Esophagus squamous epithelium (tissue), 5 donors: ENCODE measurements at places on chromosomes 5 and 9.

- DNase-seq, result no peak
- H3K4me1 ChIP-seq, result no peaks in the 10 kb centered on the region
- H3K4me3 ChIP-seq, result no peak overlapping the region
- H3K27me3 ChIP-seq, result no peaks in the 10 kb centered on the region
These were observed 61.9 kb upstream of the ITGA1 start for GRCh38 chr5:52725808-52726207.

DNA sequence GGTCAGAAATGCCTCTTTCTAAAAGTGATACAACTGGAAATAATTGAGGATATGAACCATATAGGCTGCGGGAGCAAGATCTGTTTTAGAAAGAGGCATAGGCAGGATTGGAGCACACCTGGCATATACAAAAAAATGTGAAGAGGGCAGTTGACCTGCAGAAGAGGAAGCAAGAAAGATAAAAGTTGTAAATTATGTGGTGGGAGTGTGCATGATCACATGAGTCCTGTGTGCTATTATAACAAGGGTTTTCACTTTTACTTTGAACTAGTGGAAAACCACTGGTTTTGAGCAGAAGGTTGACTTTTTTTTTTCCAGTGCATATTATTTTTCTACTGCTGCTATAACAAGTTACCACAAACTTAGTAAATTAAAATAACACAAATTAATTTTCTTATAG is 489.3 kb downstream of the ANXA1 start:
- H3K27ac ChIP-seq, result no peak overlapping the region
- no peak for DNase-seq
- H3K36me3 ChIP-seq, result no peaks in the 10 kb centered on the region

DNA sequence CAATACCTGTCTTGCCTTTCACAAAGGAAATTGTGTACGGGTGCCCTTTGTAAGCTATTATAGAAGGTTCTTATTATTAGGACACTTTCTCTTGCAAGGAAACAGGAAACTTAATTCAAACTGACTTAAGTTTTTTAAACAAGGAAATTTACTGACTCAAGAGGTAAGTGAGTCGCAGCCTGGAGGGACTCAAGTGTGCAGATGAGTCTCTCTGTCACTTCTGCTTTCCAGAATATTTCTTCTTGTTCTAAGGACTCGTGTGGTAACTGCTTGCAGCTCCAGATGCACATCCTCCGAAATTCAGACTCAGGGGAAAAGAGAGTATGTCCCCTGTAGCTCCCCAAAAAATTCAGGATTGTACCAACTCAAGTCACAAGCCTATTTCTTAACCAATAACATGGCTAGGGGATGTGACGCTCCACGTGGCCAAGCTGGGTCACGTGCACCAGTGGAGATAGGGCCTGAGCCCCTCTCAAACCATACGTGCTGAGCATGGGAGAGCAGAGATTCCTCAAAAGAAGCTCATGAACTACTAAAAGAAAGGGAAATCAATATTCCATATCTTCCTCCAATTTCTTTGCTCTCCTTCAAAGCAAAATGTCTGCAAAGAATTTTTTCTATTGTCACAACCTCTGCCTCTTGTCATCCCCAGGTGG is 49.2 kb upstream of the ERCC6L2 start:
- no peaks in the 10 kb centered on the region for H3K36me3 ChIP-seq
- H3K4me3 ChIP-seq, result no peak overlapping the region
- H3K27me3 ChIP-seq, result no peaks in the 10 kb centered on the region

DNA sequence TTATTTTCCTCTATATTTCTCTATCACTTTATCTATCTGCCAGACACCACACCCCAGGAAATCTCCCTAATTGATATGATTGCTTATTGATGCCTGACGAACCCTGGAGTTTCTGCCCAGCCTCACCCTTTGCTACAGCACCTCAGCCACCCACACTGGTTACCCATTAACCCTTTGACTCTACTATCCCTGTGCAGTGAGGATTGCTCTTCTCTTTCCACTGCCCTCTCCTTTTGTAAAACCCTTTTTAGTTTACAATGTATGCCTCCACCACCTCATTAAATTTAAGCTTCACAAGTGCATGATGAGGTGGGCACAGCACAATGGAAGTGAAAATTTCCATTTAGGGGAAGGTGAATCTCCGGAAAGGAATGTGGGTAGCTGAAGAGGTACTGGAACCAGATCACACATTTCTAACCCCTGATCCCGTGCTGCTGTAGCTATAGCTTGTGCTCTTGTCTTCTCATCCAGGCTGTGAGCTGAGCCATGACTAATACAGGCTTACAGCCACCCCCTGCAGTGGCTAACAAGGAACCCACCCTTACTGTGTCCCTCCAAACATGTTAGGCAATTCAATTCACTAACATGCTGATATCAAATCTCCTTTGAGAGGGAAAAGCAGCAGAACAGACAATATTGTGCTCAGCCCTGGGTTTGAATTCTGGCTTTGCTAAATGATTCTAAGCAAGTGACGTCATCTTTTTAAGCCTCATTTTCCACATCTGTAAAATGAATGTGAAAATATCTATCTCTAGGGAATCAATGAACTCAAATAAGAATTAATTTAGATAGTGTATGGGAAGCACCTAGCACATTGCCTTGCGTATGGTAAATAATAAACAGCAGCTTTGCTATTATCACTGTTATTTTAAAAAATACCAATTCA is 186.9 kb upstream of the TRIM32 start:
- H3K4me3 ChIP-seq, result no peak overlapping the region
- DNase-seq, result no peak
- no peaks in the 10 kb centered on the region for H3K27me3 ChIP-seq
- peaks cover 17% of the 10 kb centered on the region for H3K4me1 ChIP-seq
- no peaks in the 10 kb centered on the region for H3K36me3 ChIP-seq

DNA sequence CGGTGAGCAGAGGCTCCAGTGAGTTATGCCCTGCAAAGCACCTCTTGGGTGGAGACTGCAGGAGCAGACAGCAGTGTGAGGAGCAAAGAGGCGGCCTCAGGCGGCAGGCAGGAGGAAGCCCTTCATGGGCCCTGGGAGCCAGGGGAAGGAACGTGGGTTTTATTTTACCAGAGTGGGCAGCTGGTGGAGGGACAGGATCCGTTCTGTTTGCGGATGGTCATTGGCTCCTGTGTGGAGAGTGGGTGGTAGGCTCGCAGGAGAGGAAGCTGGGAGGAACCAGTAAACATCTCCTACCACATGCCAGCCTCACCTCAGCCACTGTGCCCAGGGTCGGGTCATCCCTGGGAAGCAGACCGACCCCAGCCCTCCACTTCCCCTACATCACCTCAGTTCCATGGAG is 24.4 kb downstream of the HNRNPH1 start:
- peaks cover 19% of the 10 kb centered on the region for H3K4me1 ChIP-seq
- H3K4me3 ChIP-seq, result no peak overlapping the region
- H3K27ac ChIP-seq, result no peak overlapping the region
- H3K36me3 ChIP-seq, result peaks cover 24% of the 10 kb centered on the region

GRCh38 chr9:80320916-80321315 is 749.2 kb downstream of the TLE4 start:
- no peaks in the 10 kb centered on the region for H3K36me3 ChIP-seq
- H3K27me3 ChIP-seq, result no peaks in the 10 kb centered on the region
- no peak overlapping the region for H3K27ac ChIP-seq
- no peak for DNase-seq

- H3K27me3 ChIP-seq, result no peaks in the 10 kb centered on the region
- H3K27ac ChIP-seq, result no peak overlapping the region
- DNase-seq, result no peak
- no peak overlapping the region for H3K4me3 ChIP-seq
These were observed 37.5 kb upstream of the IQGAP2 start for GRCh38 chr5:76365561-76365960.

- H3K4me1 ChIP-seq, result peaks cover 9% of the 10 kb centered on the region
- H3K27me3 ChIP-seq, result no peaks in the 10 kb centered on the region
- DNase-seq, result no peak
- no peak overlapping the region for H3K27ac ChIP-seq
- no peak overlapping the region for H3K4me3 ChIP-seq
These were observed 88.8 kb upstream of the TTC23L start for GRCh38 chr5:34750206-34750605.

DNA sequence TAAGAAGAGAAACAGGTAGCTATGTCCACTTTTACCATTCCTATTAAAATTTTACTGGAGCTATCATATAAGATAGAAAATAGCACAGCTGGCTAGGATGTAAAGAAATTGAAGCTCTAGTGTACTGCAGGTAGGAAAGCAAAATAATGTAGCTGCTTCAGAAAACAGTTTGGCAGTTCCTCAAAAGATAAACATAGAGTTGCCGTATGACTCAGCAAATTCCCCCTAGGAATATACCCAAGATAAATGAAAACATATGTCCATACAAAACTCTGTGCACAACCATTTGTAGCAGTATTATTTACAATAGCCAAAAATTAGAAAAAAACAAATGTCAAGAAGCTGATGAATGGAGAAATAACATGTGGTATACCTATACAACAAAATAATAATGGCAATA is 64.6 kb upstream of the SHISAL2B start:
- H3K27me3 ChIP-seq, result peaks cover 6% of the 10 kb centered on the region
- H3K4me1 ChIP-seq, result no peaks in the 10 kb centered on the region
- no peak overlapping the region for H3K4me3 ChIP-seq
- no peak overlapping the region for H3K27ac ChIP-seq
- H3K36me3 ChIP-seq, result no peaks in the 10 kb centered on the region
- DNase-seq, result no peak

GRCh38 chr9:15308511-15308910 is 1.5 kb upstream of the TTC39B start:
- no peaks in the 10 kb centered on the region for H3K36me3 ChIP-seq
- H3K4me1 ChIP-seq, result peaks cover 15% of the 10 kb centered on the region
- H3K27ac ChIP-seq, result peak overlapping the region; percentile 28
- no peak overlapping the region for H3K4me3 ChIP-seq
- H3K27me3 ChIP-seq, result no peaks in the 10 kb centered on the region

- H3K4me3 ChIP-seq, result no peak overlapping the region
- no peaks in the 10 kb centered on the region for H3K36me3 ChIP-seq
- no peaks in the 10 kb centered on the region for H3K27me3 ChIP-seq
- DNase-seq, result no peak
- peak overlapping the region; percentile 33 for H3K27ac ChIP-seq
These were observed 4.3 kb upstream of the HSPA9 start for GRCh38 chr5:138579517-138579863.

DNA sequence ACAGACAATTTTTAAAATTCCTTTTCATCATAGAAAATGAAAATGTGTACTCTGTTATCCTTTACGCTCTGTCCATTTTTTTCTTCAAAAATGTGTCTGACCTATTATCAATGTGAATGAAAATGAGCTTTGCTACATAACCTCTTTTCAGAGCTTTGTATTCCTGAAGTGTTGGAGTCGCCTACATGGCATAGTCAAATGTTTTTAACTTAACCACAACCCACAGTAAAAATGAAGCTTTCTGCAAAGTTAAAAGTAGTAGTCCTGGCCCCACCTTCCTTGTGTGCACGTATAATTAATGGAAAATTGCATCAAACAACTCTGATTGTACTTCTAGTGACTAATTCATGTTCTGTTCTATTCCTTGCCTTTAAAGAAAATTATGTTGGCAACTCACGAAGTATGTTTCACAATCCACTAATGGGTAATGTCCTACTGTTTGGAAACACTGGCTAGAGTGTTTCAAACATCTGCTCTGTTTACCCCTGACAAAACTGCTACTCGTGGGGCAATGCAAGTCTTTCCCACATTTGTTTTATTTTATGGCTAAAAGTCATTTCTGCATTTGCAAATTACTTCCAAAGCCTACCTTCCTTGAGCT is 18.6 kb upstream of the PSAT1 start:
- H3K4me1 ChIP-seq, result peaks cover 33% of the 10 kb centered on the region
- DNase-seq, result no peak
- no peaks in the 10 kb centered on the region for H3K27me3 ChIP-seq

- DNase-seq, result no peak
- no peaks in the 10 kb centered on the region for H3K36me3 ChIP-seq
- no peaks in the 10 kb centered on the region for H3K27me3 ChIP-seq
- no peak overlapping the region for H3K27ac ChIP-seq
- H3K4me1 ChIP-seq, result no peaks in the 10 kb centered on the region
These were observed 8.7 kb upstream of the CARNMT1 start for GRCh38 chr9:75036793-75037192.

- no peak overlapping the region for H3K27ac ChIP-seq
- H3K4me1 ChIP-seq, result no peaks in the 10 kb centered on the region
- H3K27me3 ChIP-seq, result no peaks in the 10 kb centered on the region
- H3K36me3 ChIP-seq, result no peaks in the 10 kb centered on the region
These were observed 246.6 kb downstream of the ARL15 start for GRCh38 chr5:54063817-54064216.

GRCh38 chr5:149544028-149544420 is 7.2 kb downstream of the CSNK1A1 start:
- no peaks in the 10 kb centered on the region for H3K36me3 ChIP-seq
- peaks cover 100% of the 10 kb centered on the region for H3K4me1 ChIP-seq
- peak overlapping the region; percentile 35 for H3K4me3 ChIP-seq

- H3K36me3 ChIP-seq, result no peaks in the 10 kb centered on the region
- H3K27me3 ChIP-seq, result no peaks in the 10 kb centered on the region
- DNase-seq, result no peak
- H3K27ac ChIP-seq, result peak overlapping the region; percentile 17
These were observed 17.0 kb downstream of the PTBP3 start for GRCh38 chr9:112316258-112316943.

DNA sequence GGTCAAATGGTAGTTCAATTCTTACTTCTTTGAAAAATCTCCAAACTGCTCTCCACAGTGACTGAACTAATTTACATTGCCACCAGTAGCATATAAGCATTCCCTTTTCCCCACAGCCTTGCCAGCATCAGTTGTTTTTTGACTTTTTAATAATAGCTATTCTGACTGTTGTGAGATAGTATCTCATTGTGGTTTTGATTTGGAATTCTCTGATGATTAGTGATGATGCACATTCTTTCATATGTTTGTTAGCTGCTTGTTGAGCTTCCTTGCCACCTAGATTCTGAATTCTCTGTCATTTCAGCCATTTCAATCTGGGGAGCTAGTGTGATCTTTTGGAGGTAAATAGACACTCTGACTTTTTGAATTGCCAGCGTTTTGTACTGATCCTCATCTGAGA is 24.0 kb downstream of the CDK20 start:
- no peaks in the 10 kb centered on the region for H3K27me3 ChIP-seq
- H3K4me1 ChIP-seq, result no peaks in the 10 kb centered on the region
- H3K27ac ChIP-seq, result no peak overlapping the region

DNA sequence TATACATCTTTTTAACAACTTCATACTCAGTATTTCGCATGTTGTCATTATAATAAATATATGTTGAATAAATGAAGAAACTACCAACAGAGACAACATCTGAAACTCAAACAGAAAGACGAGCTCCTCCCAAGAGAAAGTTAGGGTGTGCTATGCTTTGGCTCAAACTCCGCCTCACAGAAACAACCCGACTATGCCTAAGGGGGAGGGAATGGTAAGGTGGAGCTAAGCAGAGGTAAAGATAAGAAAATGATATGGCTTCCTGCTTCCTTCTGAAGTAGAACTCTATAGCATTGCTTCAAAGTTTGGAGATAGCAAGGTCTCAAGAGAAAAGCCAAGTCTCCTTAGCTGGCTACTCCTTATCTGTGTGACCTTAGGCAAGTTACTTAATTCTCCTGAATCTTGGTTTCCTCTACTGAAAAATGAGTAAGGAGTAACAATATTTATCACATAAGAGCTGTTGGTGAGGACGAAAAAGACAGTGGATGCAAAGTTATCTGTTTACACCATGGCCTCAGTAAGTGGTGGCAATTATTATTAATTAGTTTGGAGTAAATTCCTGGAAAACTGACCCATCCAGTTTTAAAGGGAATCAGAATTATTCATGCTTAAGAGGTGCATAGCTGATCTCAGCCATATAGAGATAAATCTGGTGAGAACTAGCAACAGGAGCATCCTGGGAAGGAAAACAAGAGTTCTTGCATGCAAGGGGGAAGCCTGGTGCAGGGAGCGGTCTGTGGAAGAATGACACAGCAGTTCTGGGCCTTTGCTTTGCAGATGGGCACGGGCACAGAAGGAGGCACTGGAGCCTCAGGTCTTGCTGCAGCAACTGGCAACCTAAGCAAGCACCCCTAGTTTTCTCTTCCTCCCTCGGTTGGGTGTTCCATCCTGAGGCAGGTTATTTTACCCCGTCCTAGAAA is 73.3 kb downstream of the GLIS3 start:
- no peaks in the 10 kb centered on the region for H3K36me3 ChIP-seq
- DNase-seq, result no peak
- no peak overlapping the region for H3K4me3 ChIP-seq
- H3K27ac ChIP-seq, result no peak overlapping the region
- no peaks in the 10 kb centered on the region for H3K4me1 ChIP-seq
